ENCODE measurements at places on chromosomes 3 and 15. TPM values are rescaled to one million over a fixed set of nuclear protein-coding genes. Genes with fewer than 3 reads are reported as not detected.

DNA sequence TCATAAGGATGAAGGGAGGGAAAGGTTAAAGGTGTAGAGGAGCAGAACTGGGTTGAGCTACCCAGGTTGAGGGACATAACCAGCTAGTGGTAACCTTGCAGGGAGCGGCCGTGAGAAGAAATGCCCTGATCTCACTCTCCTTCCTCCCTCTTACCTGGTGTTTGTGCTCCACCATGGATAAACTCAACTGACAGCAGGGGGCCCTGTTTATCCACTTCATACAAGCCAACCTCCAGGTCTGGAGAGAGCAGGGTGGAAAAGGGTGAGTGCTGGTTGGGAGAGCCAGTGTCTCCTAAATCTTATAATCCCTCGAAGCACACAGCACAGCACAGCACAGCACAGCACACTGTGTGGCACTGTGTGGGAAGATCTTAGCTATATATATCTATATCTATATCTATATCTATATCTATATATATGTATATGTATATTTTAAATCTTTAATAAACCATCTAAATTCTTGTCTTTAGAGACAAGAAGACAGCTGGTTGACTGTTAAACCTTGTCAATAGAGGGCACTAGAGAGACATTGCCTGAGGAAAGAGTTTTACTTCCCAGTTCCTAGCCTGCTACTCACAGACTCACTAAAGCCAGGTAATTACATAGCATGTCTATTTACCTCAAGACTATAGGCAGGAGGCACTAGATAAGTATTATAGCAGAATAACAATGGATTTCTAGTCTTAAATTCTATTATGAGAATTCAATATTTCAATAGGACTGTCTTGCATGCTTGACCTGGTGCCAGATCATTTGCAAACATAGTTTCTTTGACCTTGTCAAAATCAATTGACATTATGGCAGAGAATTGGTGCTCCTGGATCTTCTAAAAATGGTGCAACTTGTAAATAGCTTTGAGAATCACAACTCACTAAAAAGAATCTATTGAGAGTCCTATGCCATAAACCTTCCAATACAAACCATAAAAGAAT, 21.7 kb upstream of the FMN1 start:
- DNase-seq = peak; percentile 51

GRCh38 chr15:61063875-61064320, 165.2 kb downstream of the RORA start:
- no peak for DNase-seq

DNA sequence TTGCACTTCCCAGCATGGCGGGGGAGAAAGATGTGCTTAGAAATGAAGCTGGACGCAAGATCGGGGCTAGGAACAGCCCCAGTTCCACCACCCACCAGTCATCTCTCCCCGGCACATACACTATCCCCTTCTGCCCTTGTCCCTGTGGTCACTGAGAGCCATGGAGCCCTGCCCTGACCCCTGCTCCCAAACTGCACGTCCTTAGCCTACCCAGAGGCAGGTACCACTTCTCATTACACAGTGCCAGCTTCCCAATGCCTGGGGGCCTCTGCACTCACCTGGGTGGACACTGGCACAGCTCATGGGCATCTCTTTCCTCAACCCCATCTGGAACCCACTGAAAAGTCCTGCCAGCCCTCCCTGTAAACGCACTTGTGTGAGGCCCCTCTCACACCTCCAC, 139.3 kb upstream of the PRR20G start:
- no peak for DNase-seq

GRCh38 chr3:5787861-5788488, 600.5 kb downstream of the EDEM1 start:
- DNase-seq = peak; percentile 57

DNA sequence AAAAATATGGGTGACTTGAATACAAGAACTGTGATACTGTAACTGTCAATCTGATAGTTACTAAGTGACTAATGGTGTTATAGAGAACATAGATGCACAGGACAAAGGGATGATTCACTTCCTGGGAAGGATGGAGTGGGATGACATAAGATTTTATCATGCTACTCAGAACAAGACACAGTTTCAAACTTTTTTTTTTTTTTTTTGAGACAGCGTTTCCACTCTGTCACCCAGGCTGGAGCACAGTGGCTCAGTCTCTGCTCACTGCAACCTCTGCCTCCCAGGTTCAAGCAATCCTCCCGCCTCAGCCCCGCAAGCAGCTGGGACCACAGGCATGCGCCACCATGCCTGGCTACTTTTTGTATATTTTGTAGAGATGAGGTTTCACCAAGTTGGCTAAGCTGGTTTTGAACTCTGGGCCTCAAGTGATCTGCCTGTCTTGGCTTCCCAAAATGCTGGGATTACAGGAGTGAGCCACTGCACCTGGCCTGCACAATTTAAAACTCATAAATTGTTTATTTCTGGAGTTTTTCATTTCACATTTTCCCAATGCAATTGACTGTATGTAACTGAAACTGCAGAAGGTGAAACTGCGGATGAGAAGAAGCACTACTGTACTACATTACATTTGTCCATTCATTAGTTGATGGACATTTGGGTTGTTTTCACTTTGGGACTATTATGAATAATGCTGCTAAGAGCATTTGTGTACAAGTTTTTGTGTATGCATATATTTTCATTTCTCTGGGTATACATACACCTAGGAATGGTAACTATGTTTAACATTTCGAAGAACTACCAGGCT, 40.6 kb downstream of the ADIPOQ start:
- DNase-seq = no peak

GRCh38 chr15:90970274-90970673, 15.6 kb downstream of the RCCD1 start:
- no peak for DNase-seq

DNA sequence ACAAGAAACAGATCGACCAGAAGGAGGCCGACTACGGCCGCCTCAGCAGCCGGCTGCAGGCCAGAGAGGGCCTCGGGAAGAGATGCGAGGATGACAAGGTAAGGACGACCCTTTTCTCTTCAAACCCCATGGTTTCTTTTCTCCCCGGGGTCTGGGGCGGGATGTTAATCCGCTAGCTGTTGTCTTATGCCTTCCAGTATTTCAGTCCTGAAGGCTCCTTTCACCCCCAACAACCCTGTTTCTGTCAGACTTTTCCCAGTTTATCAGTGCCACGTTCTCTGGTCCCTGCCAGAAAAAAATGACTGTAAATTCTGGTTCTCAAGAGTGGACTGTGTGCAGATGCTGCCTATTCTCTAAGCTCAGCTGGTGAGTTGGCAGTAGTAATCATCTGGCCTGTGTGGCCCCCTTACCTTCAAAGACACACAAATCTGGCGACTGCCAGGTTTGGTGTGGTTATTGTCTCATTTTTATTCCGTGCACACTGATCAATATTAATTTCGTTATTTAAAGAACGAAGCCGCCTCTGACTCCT, 806 bp downstream of the GOLM2 start:
- DNase-seq = no peak

- DNase-seq = no peak
Observed at GRCh38 chr3:178677961-178678360, 141.7 kb downstream of the KCNMB2 start.

Gene FBXW12
- 0.82 TPM for total RNA-seq

Gene CD200R1
- not detected for total RNA-seq

- DNase-seq = no peak
Observed at GRCh38 chr3:28577941-28578500, 229.4 kb upstream of the AZI2 start.

- no peak for DNase-seq
Observed at GRCh38 chr3:13507247-13507569, 27.1 kb downstream of the HDAC11 start.

DNA sequence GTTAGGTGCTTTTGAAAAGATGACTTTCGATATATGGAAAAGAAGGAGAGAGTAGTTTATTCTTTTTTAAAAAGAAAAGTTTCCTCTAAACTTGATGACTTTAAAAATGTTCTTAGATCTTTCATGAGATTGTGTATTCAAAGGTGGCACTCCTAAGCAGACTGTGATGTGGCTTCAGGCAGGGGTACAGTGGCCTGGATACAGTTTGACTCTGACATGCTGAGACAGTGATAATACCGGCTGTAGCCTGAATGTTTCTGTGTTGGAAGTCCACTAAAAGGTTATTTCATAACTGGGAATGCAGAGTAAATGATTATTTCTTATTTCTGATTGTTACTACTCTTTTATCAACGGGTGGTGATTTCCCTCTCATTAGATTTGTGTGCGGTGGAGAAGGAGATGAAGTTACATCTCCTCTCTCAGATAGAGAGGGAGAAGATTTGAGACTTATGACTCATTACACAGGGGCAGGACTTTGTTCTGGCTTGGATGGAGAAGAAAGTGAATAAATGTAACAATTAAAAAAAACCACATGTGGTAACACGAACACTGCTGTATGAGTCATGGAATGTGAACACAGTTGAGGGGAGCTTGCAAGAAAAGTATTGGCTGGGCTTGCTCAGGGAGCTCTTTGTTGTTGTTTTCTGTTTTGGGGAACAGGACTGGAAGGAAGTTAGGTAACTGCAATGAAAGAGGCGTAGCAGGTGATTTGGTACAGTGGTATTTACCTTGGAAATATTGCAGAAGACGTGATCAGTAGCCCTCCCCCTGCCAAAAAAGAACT, 21.6 kb downstream of the SPTSSB start:
- DNase-seq = no peak

- DNase-seq = peak; percentile 51
Observed at GRCh38 chr3:101381809-101382208, 61.4 kb upstream of the IMPG2 start.

DNA sequence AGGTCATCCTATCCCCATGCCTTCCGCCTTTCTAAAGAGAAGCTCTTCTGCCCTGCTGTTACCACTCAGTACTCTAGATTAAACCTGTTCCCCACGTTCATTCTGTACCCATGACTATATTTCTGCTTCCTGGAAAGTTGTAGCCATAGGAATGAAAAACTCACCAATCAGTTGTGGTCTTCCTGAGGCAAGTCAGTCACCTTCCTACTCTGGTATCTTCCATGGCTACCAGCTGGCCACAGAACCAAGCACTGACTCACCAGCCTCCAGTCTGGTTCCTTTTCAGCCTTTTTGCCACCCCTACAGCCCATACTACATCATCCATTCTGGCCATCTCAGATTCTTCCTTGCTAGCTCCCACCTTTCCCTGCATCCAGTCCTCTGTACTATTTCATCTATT, 46.4 kb downstream of the TMEM44 start:
- DNase-seq = no peak

DNA sequence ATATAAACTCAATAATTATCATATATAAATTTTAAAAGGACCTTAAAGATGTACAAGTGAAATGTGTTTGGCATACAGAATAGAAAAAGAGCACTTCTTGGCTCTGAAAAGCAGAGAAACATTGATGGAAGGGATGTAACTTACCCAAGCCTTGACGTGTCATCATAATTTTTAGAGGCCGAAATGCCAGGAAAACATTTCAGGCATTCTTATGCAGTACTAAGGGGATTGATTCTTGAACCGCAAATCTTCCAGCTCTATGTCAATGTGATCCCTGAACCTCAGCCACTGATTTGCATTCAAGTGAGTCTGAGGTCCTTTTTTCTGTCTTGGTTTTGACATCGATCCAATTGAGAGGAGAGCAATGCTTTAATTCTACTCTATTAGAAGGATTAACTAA, 97.8 kb downstream of the CLDN1 start:
- DNase-seq = no peak

GRCh38 chr15:67778968-67779548, 46.3 kb upstream of the SKOR1 start:
- no peak for DNase-seq

DNA sequence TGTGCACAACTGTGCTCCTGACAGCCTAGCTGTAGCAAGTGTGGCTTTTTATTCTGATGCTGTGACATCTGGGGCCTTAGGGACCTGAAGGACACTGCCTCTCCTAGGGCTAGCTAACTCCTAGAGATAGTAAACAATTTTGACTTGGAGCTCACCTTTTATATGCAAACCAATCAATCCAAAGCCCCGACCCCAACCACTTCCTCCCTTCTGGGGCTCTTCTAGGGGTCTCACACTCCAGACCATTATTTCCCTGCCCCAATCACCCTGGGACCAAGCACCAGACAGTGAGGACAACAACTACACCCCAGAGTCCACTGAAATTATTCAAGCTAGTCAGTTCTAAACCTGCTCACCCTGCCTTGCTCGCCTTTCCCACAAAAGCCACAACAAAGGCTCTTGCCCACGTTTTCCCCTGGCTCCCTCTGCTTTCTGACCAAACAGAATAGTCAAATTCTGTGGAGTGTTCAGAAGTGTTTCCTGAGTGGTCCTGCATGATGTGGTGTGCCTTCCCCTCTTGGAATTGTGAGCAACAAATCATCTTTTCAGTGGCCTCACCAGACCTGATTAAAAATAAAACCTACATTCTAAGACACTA, 84.2 kb upstream of the WNT5A start:
- no peak for DNase-seq

DNA sequence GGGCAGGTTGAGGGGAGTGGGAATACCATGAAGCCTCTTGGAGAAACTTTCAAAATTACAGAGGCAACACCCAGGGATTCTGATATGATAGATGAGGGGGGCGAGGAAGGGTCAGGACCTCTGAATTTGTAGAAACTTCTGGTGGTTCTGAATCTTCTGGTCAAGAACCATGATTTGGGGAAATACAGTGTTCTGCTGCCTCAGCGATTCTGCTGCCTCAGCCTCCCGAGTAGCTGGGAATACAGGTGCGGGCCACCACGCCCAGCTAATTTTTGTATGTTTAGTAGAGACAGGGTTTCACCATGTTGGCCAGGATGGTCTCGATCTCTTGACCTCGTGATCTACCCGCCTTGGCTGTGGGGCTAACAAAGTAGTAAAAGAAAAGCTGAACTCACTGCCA, 70.4 kb downstream of the MAGEF1 start:
- no peak for DNase-seq

GRCh38 chr3:61985020-61985419, 388.3 kb downstream of the FEZF2 start:
- DNase-seq = no peak

GRCh38 chr3:356952-357351, 160.4 kb downstream of the CHL1 start:
- DNase-seq = no peak

DNA sequence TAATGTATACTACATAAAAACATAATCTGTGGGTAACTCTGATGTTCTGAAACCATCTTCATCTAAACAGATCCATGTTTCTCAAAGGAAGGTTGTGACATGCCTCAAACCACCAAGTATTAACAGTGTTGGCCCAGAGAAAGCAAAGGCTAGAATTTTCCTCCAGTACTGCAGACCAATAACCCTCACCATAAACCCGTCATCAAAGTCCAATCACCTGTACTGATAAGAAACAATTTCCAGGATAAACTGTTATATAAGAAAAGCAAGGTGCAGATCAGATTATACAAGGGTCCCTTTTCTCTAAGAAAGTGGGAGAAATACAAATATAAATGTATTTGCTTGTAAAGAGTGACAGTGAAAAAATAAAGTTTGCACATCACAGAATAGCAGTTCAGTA, 32.3 kb downstream of the TBC1D2B start:
- no peak for DNase-seq

DNA sequence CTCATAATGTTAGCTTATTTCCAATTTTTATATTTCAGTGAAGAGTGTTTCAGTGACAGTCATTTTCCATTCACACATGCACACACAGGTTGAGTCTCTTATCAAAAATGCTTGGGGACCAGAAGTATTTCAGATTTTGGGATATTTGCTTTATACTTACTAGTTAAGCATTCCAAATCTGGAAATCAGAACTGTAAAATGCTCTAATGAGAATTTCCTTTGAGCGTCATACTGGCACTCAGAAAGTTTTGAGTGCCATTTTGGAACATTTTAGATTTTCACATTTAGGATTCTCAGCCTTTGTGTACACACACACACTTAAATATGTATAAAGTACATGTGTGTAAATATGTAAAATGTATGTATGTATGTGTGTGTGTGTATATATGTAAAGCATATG, 71.0 kb downstream of the CHD2 start:
- DNase-seq = no peak

- peak; percentile 29 for DNase-seq
Observed at GRCh38 chr3:28018925-28019718, 222.3 kb upstream of the CMC1 start.

Gene CYP1A2
- not detected for total RNA-seq

Measured in neural progenitor cell (in vitro differentiated cells).